ENCODE measurements at places on chromosomes 12 and 14.

- DNase-seq: no peak
Observed at GRCh38 chr12:89454080-89454848, 70.3 kb downstream of the GALNT4 start.

GRCh38 chr14:89646971-89647370, 229.9 kb upstream of the FOXN3 start:
- no peak for DNase-seq

GRCh38 chr14:94011795-94012194, 14.3 kb upstream of the OTUB2 start:
- peak; percentile 21 for DNase-seq

DNA sequence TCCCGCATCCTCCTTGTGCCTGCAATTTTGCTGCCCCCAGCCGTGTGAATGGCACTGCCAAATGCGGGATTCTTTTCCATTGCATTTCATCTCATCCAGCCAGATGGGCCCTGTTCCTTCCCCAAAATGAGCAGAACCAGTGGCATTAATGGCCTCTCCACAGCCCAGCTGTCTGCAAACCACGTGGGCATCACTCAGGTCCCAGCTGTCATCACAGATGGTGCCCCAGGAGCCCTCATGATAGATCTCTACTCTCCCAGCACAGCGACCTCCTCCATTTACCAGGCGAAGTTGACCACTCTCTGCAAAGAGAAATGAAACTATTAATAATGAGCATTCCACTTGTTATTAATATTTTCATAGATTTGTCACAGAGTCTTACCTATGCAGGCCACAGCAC, 17.1 kb downstream of the CD163 start:
- peak; percentile 96 for DNase-seq

DNA sequence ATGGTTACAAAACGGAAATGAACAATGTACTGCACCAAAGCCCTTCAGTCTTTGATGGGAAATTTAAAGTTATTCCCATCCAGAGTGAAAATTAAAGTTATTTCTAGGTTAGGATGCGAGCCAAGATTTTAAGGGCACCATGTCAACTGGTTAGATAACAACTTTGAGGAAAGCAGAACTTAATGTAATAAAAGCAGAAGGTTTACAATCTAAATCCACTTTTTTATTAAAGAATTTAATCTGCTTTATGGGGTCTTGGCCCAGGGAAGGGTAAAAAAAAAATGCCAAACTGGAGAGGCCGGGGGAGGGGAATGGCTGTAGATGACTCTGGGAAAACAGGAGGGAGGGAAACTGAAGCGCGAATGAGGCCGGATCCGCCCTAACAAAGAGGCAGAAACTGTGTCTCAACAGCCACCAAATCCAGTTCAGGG, 108.2 kb upstream of the ATF7IP start:
- no peak for DNase-seq

DNA sequence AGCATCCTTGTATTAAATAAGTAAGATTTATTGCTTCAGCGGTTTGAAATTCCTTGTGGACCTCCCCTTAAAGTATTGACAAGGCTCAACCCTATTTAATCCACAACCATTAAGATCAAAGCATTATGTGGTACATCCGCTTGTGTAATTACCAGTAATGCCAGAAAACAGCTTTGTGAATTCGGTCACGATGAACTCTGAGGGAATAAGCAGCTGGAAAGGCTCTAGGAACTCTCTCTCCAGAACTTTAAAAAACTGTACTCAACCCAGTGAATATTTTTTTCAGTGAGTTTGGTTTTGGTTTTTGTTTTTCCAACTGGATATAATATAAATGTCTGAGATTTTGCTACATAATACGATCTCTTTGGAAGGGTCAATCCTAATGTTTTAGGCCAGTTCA, 49.3 kb upstream of the DIO2 start:
- DNase-seq: no peak

DNA sequence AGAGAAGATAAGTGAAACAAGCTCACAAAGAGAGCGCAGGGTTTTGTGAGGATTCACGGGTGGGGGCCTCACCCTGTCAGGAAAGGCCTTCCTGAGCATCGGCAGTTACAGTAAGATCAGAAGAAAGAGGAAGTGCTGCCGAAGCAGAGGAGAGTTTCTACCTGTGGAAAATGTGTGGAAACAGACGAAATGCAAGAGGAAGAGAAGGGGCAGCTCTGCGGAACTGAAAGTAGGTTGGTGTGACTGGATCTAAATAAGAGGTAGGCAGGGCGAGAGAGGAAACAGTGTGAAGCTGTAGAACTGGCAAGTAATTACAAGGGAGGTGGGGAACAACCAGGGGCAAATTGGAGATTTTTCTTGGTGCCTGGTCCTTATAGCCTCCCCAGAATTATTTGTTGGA, 2.6 kb downstream of the GPR68 start:
- DNase-seq: no peak

GRCh38 chr12:127810041-127810440, 456.9 kb upstream of the TMEM132C start:
- DNase-seq: no peak
